Omental fat pad (tissue), 4 donors: ENCODE measurements at places on chromosomes 13 and 19.

- no peak for DNase-seq
These were observed 4.4 kb downstream of the WDR18 start for GRCh38 chr19:988510-988909.

DNA sequence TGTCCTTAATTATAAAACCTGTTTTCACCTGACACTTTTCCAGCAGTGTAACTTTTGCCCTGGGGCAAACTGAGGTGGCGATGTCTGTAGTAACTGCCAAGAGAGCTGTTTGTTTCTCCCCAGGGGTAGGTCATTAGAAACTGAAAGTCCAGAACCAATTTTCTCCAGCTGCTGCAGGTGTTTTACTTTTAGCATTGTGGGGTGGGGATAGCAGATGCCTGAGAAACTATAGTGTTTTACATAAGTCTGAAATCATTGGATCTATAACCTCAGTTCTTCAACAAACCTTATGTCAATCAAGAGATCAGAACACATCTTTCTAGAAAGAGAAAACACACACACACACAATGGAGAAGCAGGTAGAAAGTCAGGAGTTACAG is 92.7 kb downstream of the LHFPL6 start:
- no peak for DNase-seq

- no peak for DNase-seq
These were observed 5.2 kb upstream of the F10 start for GRCh38 chr13:113117335-113117872.

- no peak for DNase-seq
These were observed 6.2 kb downstream of the SETDB2 start for GRCh38 chr13:49450105-49450819.

DNA sequence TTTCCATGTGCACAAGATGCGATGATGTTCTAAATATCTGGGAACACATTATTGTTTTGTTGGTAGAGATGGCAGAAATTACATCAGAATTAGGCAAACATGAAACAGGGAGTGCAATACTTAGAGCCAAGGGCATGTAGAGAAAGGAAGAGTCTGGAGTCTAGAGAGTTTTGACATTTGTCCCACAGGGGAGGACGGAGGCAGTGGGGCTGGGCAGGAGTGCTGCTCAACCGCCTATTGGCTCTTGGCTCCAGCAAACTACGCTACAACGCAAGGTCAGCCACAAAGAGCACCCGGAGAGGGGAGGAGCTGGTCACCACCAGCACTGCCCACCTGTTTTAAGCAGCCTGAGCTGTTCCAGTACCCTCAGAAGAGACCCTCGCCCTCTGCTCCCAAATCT is 108.3 kb downstream of the ABCC4 start:
- DNase-seq = no peak
